Stomach (tissue), 19 donors: ENCODE measurements at places on chromosomes 5 and 9.
A peak's percentile ranks its signal among the peaks of the same experiment; 100 is the strongest.

DNA sequence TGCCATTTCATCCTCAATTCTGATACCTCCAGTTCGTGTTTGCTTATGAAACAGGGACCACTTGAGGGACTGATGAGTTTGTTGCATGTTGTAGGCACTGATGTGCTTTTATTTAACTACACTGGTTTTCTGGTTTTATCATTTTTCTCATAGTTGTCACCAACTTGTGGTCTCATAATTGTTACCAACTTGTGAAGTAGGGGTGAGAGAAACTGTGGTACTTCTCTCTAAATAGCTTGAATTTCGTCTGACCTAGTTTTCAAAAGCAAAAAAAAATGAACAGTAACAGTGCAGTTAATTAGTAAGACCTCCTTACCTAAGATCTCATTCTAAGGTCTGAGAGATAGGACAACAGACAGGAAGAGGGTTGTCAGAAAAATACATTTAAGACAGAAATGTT is 78.0 kb downstream of the ANXA2R start:
- no peak for DNase-seq

- no peak for DNase-seq
These were observed at the start of gene CD180 for GRCh38 chr5:67196537-67197059. CD180 (minus strand) TSS chr5:67196799; CDS start chr5:67196641, 158 bp downstream.

DNA sequence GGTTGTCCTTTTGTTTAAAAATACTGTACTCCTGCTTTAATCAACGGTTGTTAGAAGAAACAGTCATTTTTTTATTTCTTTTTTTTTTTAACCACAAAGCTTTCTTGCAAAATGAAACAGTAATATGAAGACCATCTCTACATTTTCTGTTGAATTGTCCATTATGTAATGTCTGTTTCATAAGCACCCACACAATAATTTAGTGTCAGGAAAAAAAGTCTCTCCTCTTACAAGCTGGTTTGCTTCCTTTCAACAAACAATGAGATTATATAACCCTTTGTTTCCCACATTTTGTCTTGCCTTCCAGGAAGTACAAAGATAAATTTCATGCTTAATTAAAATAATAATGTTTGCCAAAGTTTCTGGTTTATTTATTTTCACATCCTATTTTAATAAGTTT is 16.7 kb downstream of the CTNNAL1 start:
- DNase-seq, result no peak

DNA sequence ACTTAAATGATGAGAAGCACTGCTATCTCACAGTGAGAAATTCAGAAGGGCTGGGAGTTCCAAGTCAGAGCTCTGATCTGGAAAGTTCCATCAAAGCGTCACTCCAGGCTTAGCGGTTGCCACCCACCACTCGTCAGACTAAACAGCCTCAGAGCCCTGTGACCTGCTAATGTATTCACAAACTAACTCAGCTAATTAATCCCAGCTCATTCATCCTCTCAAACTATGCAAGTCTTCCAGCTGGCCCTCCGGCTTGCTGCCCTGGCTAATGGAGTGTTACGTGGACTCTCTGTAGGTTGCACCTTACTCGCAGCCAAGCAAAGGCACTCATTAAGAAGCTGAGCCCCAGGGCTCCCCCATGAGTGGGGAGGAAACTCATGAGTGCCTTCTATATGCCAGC is 82.2 kb upstream of the GABRP start:
- DNase-seq, result no peak

GRCh38 chr9:136297016-136297691 is 6.7 kb downstream of the CCDC187 start:
- peak; percentile 89 for DNase-seq

- DNase-seq, result no peak
These were observed 205.7 kb upstream of the TBCA start for GRCh38 chr5:77981820-77982219.

GRCh38 chr5:153157156-153157555 is 333.3 kb upstream of the GRIA1 start:
- no peak for DNase-seq

- no peak for DNase-seq
These were observed 152.8 kb downstream of the PRELID2 start for GRCh38 chr5:145682197-145682899.

- DNase-seq, result no peak
These were observed 16.7 kb downstream of the IFNB1 start for GRCh38 chr9:21060919-21061561.

GRCh38 chr5:113437111-113437510 is 2.3 kb upstream of the TSSK1B start:
- DNase-seq, result no peak

DNA sequence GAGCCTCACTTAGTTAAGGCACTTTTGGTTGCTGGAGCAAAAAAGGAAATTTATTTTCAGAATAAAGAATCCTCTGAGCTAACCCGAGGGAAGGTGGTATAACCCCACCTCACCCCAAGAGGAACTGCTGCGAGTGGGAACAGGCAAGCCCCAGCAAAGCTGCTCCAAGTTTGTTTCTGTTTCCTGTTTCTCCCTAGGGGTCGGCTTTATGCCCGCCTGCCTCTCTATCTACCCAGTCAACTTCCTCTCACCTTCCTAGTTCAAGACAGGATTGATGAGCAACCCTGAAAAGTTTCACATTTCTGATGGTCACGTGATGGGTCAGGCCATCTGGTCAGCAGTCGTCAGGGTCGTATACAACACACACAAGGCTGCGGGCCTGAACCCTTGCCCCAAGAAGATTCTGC is 31.1 kb downstream of the TRIO start:
- no peak for DNase-seq

DNA sequence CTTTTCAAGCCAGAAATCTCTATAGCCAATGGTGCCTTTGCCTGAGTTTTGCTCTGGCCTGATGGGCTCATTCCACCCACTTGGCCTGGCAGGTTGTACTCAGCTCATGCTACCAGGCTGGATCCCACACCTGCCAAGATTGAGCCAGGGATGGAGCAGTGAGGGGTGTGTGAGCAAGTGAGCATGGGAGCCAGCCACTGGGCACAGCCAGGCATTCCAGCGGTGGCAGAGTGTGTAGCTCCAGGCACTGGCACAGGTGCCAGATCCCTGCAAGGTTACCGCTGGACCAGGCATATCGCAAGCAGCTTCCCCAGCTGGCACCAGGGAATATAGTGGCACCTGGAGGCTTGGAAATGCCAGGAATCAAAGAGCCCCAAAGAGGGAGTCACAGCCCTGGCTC is 2395.6 kb upstream of the C9orf72 start:
- no peak for DNase-seq

GRCh38 chr5:104344809-104345208 is 782.2 kb upstream of the NUDT12 start:
- no peak for DNase-seq

DNA sequence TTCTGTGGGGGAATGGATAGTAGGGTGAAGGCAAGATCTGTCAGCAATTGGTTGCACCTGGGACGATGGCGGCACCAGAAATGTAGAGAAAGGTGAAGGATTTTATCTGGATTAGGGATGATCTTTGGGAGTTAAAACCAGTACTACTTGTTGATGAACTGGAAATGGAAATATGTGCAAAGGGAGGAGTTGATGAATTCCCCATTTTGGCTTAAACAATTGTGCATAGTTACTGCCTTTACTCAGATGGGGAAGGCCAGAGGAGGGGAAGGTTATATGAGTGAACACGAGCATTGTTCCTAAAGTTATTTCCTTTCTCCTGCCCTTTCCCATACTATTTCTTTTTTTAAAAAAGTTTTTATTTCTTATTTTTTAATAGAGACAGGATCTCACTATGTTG is 19.1 kb downstream of the NNT start:
- DNase-seq, result no peak

DNA sequence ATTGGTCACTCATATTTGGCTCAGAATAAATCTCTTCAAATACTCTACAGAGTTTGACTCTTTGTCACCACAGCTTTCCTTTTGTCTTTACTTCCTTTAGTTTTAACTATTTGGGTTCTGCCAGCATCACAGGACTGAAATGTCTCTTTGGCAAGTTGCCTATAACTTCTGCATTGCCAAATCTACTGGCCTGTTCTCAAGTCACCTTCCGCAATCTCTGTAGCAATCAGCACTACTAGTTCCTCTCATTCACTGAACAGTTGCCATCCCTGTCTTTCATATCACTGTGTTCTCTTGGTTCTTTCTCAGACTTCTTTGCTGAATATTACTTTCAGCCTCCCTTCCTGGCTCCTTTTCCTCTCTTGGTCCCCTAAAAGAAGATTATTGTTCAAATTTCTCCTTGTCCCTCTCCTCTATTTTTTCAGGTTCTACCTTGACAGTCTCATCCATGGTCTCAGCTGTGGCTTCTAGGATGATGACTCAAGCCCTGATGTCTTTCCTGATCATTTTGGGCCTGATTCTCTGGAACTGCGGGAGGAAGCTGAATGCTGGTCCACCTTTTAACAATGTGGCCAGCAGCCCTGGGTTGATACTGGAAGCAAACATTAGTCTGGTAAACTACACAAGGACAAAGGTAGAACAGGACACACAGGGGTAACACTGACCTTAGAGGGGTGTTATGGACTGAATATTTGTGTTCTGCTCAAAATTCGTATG is 44.0 kb upstream of the LIFR start:
- DNase-seq, result no peak

GRCh38 chr5:88691945-88692868 is 190.8 kb downstream of the MEF2C start:
- DNase-seq, result peak; percentile 27

GRCh38 chr5:133075572-133076536 is 24.0 kb downstream of the HSPA4 start:
- DNase-seq, result no peak

- no peak for DNase-seq
These were observed 4.6 kb downstream of the CDKN2A start for GRCh38 chr9:21989440-21990189.

GRCh38 chr9:127330501-127330900 is 65.9 kb downstream of the GARNL3 start:
- DNase-seq, result no peak
